Ovary (tissue), 10 donors: ENCODE measurements at places on chromosomes 5 and 9.

DNA sequence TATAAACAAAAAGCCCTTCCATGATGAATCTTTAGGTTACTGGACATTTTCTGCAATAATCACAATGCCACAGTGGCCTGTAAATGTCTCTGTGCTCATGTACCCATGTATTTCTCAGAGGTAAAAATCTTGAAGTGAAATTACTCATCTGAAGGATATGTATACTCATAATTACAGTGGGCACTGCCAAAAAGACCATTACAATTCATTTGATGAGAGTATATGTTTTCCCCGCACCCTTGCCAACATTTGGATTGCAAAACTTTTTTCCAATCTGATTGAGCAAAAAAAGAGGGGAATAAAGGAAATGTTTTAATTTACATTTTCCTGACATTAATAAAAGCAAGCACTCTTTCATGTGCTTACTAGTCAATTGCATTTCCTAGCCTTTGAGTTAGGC, 110.5 kb downstream of the EPB41L4A start:
- DNase-seq = no peak

DNA sequence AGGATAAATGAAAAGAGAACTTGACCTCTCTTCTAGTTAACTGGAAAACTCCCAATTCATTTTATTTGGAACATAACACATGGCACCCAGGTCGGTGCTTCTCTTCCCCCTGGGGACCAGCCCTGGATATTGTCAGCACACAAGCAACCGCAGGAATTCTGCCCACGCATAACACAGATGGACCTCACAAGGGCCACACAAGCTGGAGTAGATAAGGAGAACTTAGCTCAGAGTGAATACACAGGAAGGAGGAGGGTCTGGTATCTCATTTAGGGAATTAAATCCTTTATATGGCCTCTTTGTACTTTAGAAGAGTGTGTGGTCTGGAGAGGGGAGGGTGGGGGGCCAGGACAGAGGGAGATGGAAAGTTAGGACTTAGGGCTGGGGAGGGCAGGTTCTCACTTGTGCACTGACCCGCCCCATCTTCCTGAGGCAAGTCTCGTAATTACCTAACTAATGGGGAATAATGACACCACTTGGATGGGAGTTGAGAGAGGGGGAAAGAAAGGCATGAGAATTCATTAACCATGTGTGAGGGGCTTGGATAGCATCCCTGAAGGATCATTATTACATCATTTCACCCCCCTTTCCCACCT, 341.2 kb upstream of the WWC1 start:
- DNase-seq = no peak

- no peak for DNase-seq
Observed at GRCh38 chr5:60445921-60446320, 254.0 kb downstream of the DEPDC1B start.

- DNase-seq = no peak
Observed at GRCh38 chr5:179113143-179113530, 53.0 kb downstream of the ZNF354C start.

GRCh38 chr5:137741718-137742117, 5.8 kb upstream of the KLHL3 start:
- DNase-seq = no peak

DNA sequence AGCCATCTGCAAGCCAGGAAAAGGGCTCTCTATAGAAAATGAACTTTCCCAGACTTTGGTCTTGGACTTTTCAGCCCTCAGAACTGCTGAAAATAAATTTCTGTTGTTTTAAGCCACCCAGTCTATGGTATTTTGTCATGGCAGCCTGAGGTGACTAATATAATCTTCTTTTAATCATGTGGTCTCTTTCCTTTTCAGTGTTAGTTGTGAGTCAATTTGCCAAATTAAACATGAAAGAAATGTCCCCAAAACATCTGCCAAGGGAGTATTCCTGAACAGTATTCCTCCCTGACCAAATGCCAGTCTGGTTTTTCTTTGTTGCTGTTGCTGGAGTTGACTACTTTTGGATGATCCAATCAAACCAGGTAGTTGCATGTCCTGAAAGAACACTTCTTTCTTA, 4.7 kb upstream of the YTHDC2 start:
- DNase-seq = no peak

- DNase-seq = no peak
Observed at GRCh38 chr5:162434281-162434680, 366.7 kb downstream of the GABRG2 start.
